Activated CD4-positive, alpha-beta memory T cell treated with anti-CD3 and anti-CD28 coated beads, Interleukin-2, amount 10 ng/mL, durations not matched to agents 7 days and 5 days (primary cell): ENCODE measurements at places on chromosomes 5 and 9.
A peak's percentile ranks its signal among the peaks of the same experiment; 100 is the strongest.

GRCh38 chr9:99253772-99254431 lies 31.8 kb downstream of the SEC61B start:
- peak; percentile 78 for DNase-seq

GRCh38 chr5:143064218-143064641 lies 294.1 kb downstream of the ARHGAP26 start:
- DNase-seq = no peak

DNA sequence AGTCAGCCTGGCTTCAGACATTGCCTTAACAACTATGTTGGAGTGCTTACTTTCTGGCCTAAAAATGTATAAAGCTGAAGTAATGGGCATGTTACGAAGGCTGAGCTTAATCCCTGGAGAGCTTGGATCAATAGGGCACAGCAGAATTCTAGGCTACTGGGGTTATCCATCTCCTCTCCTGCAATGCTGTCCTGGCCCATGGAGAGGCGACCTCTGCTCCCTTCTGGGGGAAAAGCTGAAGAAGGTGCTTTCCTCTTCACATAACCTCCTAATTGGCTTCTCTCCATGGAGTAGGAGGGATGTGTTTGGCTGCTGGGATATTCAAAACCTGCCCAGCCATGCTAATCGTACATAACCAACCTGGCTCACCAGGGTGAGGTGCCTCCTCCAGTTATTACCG lies 403.5 kb downstream of the DMRT2 start:
- no peak for DNase-seq

DNA sequence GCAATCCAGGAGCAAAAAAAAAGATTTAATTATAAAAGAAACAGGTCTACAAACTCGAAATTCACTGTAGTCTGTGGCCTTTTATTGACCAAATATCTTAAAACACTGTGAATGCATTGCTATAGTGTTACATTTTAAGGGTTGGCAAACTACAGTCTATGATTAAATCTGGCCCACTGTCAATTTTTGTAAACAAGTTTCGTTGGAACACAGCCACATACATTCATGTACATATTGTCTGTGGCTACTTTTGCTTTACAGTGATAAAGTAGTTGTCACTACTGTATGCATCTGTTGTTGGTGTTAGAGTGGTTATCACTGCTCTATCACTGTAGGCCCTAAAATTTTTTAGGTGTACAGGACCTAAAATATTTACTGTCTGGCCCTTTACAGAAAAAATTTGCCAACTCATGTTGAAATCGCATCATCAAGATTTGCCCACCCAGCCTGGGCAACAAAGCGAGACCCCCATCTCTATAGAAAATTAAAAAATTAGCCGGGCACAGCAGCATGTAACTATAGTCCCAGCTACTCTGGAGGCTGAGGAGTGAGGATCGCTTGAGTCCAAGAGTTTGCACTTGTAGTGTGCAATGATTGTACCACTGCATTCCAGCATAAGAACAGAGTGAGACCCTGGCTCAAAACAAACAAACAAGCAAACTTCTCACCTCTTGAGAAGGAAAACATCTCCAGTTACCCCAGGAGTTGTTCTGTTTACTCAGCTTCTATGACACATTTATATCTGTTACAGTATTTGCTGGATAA lies 89.0 kb downstream of the ERBIN start:
- DNase-seq = no peak

DNA sequence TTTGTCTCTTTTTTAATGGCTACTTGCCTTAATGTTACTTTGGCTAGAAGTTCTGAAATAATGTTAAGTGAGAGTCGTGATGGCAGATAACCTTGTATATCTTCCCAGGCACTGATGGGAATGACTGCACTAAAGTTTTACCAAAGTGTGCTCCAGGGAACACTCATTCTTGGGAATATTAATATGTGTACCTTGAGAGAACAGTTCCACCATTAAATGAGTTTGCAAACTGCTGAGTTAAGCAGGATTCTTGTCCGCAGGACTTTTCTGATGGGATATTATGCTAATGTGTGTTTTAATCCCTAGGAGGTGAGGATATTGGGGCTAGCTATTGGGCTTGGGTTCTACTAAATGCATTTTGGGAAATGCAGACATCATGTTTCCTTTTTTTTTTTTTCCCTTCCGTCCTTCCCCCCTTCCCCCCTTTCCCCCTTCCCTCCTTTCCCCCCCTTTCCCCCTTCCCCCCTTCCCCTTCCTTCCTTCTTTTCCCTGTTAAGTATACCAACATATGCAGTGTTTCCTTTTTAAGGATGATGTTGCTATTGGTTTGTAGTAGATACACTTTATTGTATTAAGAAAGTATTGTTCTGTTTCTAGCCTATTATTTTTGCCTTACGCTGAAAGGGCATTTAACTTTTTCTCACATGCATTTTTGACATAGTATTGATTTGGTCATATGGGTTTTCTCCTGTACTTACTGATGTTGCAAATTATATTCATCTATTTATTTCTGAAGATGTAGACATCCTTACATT lies 15.5 kb downstream of the ZBTB34 start:
- DNase-seq = no peak

- no peak for DNase-seq
These were observed 95.5 kb upstream of the RAPGEF1 start for GRCh38 chr9:131835151-131835910.

GRCh38 chr9:14405176-14405706 lies 91.3 kb upstream of the NFIB start:
- DNase-seq = no peak

GRCh38 chr5:111379391-111379816 lies 132.9 kb downstream of the STARD4 start:
- DNase-seq = no peak

DNA sequence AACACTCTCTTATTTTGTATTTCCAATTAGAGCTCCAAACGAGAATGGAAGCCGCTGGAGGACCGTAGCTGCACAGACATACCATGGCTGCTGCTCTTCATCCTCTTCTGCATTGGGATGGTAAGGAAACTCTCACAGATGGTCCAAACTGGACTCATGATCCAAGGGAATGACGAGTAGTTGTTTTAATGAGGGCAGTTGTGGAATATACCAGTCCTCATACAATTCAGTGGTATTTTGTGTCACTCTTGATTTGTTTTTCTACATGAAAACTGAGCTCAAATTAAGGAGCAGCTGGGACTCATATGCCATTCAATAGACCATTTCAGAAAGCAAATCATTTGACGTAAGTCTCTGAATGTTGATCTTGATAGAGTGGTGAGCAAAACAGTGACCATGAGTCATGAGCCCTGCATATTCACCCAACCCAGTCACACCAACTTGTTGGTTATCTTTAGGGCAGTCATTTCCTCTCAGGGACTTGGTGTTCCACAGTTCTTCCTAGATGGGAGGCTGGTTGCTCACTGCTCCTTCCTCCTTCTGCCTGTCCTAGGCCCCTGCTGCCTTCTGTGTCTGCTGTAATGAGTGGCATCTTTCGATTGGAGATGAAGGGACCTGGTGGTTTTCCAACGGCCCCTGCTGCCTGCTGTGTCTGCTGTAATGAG lies 54.9 kb downstream of the SLC44A1 start:
- no peak for DNase-seq

- DNase-seq = no peak
These were observed 5.3 kb upstream of the SREK1 start for GRCh38 chr5:66138637-66139317.

- no peak for DNase-seq
These were observed 3.3 kb upstream of the SECISBP2 start for GRCh38 chr9:89314955-89315354.

- DNase-seq = no peak
These were observed 39.1 kb upstream of the SARDH start for GRCh38 chr9:133777068-133777791.

DNA sequence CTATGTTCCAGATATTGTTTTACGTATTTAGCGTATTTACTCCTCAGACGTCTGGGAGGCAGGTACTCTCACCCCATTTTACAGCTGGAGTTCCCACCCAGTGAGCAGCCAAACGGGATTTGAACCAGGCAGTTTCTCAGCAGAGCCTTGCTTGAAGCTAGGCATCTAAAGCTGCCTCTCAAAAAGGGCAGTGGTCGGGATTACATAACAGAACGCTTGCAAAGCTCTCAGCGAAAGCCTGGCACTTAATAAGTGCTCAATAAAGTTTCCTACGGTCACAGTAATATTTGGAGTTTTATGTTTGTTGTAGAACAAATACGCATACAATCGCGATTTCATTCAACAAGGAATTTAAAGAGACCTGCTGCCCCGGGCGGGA lies 286 bp upstream of the BSPRY start:
- DNase-seq = no peak

DNA sequence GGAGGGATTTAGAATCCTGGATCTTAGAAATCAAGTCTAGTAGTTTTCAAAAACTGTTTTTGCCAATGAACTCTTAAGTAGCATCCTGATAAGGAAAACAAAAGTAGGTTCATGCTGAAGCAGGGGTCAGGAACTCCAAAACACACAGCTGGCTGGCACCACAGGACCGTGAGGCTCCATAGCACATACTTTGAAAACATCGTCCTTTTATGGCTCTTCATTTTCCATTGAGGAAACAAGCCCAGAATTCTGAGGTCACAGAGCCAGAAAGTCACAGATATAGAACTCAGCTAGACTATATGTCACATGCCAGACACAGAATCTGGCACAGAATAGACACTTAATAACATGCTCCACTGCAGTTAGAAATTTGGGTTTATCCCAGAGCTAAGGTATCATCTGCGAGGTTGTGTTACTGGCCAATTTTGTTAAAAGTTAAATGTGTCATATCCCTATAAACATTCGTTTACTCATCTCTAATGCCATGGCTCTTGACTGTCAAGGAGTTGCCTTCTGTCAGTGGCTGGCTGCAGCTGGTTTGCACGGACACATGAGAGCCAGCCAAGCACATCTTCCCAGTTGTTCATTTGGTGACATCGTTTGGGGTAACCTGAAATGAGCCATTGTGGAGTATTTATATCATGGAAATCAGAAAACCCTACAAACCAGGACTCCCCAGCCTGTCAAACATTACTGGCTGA lies 58.8 kb downstream of the FAM78A start:
- no peak for DNase-seq

DNA sequence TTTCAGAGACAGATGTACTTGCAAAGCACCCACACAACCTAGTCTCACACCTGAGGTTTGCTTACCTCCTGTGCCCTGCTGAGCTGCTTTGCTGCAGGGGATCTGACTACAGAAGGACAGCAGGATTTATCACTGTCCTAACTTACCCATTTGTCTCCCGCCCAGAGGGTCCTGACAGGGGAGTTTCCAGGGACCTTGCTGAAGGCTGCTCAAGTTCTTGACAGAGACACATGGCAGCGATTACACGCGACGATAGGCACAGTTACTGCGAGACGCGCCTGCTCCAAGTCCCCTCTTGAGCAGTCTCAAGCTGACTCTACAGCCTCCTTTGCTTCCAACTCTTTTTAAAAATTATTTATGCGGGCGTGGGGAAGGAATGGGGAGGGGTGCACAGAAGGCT lies 24.6 kb upstream of the GALNT10 start:
- DNase-seq = no peak

DNA sequence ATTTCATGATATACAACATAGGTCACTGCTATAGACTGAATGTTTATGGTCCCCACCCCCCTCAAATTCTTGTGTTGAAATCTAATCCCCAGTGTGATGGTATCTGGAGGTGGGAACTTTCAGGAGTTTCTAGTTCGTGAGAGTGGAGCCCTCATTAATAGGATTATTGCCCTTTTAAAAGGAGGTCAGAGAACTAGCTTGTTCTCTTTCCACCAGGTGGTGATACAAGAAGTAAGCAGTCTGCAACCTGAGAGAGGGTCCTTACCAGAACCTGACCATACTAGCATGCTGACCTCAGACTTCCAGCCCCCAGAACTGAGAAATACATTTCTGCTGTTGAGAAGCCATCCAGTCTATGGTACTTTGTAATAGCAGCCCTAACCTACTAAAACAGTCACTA lies 33.3 kb downstream of the TMEM161B start:
- no peak for DNase-seq

DNA sequence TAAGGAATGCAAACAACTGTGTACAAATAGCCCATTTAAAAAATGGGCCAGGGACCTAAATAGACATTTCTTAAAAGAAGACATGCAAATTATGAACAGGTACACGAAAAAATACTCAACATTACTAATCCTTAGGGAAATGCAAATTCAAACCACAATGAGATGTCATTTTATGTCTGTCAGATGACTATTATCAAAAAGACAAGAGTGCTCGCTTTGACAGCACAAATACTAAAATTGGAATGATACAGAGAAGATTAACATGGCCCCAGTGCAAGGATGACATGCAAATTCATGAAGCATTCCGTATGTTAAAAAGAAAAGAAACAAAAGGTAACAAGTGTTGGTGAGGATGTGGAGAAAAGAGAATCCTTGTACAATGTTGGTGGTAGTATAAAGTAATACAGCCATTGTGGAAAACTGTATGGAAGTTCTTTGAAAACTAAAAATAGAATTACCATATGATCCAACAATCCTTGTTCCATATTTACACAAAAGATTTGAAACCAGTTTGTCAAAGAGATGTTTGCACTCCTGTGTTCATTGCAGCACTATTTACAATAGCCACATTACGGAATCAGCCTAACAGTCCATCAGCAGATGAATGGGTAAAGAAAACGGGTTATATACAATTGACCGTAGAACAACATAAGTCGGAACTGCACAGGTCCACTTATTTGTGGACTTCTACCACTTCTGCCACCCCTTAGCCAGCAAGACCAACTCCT lies 47.2 kb upstream of the PCAT7 start:
- no peak for DNase-seq

- DNase-seq = no peak
These were observed 2.5 kb upstream of the MAPK9 start for GRCh38 chr5:180294411-180294810.

GRCh38 chr5:57839025-57839424 lies 356.4 kb upstream of the ACTBL2 start:
- DNase-seq = no peak

GRCh38 chr5:42811591-42812446 lies at the start of gene SELENOP:
TSS of gene SELENOP (minus strand) at chr5:42811892. CDS start at chr5:42808353, 3,539 bp downstream.
- no peak for DNase-seq

- DNase-seq = no peak
These were observed 155.2 kb downstream of the MEF2C start for GRCh38 chr5:88727705-88728313.

- no peak for DNase-seq
These were observed 42.6 kb upstream of the ANKRD31 start for GRCh38 chr5:75279321-75279720.

- no peak for DNase-seq
These were observed 56.2 kb upstream of the LPAR1 start for GRCh38 chr9:111094433-111094924.

DNA sequence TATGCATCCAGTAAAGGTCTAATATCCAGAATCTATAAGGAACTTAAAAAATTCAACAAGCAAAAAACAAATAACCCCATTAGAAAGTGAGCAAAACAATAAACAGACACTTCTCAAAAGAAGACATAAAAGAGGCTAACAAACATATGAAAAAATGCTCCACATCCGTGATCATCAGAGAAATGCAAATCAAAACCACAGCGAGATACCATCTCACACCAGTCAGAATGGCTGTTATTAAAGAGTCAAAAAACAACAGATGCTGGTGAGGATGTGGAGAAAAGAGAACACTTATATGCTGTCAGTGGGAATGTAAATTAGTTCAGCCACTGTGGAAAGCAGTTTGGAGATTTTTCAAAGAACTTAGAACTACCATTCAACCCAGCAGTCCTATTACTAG lies 86.1 kb downstream of the WWC1 start:
- DNase-seq = peak; percentile 27

- no peak for DNase-seq
These were observed 83.2 kb downstream of the AK8 start for GRCh38 chr9:132794730-132795380.
